ENCODE measurements at places on chromosomes 3 and 15.

- DNase-seq: no peak
Observed at GRCh38 chr3:122055215-122055614, at the start of gene CD86. Gene CD86 (plus strand): TSS chr3:122055362. CDS start chr3:122055490, 128 bp downstream.

- peak; percentile 71 for DNase-seq
Observed at GRCh38 chr3:159761369-159761768, 227.3 kb upstream of the IL12A start.

- DNase-seq: no peak
Observed at GRCh38 chr3:197015790-197016736, 13.6 kb downstream of the MELTF start.

DNA sequence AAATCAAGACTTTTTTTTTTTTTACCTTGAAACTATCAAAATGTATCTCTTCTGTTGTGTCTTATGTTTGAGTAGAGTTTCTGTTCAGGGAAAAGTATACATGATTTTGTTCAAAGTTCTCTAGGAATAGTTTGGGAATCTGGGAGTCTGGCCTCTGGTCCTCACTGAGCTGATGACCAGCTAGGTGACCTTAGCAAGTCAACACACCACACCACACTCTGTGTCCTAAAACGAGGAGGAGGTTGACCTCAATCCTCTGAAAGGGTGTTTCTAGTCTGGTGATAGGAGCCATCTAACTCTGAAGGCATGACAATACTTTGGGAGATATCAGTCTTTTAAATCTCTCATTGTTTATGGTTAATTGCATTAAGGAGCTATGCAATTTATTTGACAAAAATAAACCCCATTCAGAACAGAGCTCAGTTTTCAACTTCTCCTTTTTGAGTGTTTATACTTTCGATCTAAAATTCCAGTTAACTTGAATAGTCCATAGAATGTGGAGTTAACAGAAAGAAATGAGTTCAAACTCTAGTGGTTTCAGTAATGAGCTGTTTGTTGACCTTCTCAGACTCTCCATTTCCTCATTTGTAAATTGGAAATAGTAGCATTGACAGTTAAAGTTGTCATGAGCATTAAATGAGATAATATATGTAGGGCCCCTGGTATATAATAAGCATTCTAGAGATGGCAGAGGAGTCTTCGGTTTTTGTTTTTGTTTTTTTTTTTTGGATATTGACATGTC, 112.2 kb upstream of the LRRN1 start:
- no peak for DNase-seq

- DNase-seq: peak; percentile 19
Observed at GRCh38 chr3:46982546-46982945, 3.1 kb downstream of the NBEAL2 start.

DNA sequence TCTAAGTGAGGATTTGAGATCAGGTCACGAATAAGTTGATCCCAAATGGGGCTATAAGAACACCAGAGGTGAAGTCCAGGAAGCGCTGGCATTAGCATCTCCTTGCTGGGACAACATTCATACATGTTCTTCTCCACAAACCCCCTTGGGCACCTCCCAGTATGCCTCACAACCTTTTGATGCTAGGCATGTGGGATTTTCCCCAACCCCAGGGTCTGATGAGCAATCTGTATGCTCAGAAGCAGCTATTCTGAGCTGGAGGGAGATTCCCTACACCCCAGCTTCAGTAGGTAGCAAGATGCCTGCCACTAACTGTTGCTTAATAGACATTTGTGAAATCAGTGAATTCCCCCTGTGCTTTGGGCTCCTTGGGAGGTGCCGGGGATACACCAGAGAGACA, 32.2 kb downstream of the SLC6A11 start:
- no peak for DNase-seq

DNA sequence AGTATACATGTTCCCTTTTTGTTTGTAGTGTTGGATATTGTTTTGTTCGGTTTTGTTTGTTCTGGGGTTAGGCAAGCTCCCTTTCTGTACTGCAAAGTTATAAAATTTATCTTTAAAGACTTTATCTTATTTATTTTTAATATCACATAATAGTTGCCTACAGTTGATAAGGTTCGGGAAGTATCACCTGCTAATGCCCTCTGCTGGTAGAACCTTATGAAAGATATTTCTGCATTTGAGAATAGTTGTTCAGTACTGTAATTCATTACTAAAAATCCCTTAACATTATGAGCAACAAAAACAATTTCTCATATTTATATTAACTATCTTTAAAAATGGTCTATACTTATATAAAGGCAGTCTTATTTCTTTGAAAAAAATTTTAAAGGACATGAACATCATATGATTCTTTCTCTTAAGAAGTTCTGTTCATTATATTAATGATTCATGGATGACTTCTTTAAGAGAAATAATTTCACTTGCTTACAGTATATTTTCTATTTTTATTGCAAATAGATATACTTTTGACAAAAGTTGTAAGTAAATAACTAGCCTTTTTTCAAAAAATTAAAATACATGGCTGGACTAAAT, 1126.8 kb downstream of the SI start:
- no peak for DNase-seq

DNA sequence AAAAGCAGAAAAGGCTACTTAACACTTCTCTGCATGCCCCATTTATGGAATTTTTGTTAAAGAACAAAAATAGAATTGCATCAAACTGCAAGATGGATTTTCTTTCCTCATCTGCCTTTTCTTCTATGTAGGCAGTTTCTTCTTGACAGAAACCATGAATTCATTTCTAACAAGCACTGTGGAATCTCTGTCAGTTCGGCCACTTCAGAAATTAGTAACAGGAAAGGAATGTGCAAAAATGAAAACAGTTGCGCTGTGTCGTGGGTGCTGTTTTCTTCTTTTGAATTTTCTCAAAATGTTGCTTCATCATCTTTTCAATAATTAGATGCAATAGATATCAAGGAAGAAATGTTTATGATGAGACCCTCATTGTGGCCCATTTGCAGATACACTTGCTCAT, 151.6 kb downstream of the FOXB1 start:
- DNase-seq: no peak

DNA sequence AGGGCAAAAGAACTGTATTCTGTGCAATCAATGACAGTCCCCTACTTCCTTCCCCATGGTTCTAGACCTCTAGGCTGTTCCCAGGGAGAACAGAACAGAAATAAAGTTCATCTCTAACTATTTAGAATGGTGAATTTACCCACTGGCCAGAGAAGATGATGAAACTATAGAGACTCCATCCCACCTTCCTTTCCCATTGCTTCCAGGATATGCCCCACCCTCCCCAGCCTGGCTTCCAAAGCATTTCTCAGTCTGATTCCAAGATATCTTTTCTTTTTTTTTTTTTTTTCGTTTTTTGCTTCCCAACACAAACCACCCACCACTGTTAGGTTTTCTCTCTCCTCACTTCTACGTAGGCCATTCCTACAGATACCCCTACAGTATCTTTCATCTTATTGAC, 25.1 kb upstream of the SMAD3 start:
- DNase-seq: no peak

GRCh38 chr15:28079313-28079969, 19.7 kb downstream of the OCA2 start:
- DNase-seq: no peak

GRCh38 chr3:156793851-156794250, 32.3 kb upstream of the LEKR1 start:
- DNase-seq: no peak

- no peak for DNase-seq
Observed at GRCh38 chr3:153158961-153159735, 2.9 kb upstream of the RAP2B start.

DNA sequence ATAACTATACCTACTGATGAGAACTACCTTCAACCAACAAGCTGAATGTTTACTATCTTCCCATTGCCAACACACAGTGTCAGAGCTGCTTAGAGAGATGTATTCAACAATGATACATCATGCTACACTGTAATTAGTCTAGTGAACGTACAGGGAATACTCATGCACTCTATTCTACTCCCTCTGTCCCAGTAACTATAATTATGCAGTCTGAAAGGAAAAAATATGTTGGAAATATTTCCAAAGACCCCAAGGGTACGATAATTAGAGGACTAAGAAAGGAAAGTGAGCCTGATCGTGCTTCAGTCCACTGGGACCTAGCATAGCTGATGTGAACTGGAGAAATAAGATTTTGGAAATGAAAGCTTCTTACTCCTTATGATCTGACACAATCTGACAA, 36.9 kb upstream of the FSIP1 start:
- DNase-seq: no peak

Measured in right cardiac atrium (tissue), 5 donors.